PC-9 (cell line): ENCODE measurements at places on chromosomes 13 and 19.

DNA sequence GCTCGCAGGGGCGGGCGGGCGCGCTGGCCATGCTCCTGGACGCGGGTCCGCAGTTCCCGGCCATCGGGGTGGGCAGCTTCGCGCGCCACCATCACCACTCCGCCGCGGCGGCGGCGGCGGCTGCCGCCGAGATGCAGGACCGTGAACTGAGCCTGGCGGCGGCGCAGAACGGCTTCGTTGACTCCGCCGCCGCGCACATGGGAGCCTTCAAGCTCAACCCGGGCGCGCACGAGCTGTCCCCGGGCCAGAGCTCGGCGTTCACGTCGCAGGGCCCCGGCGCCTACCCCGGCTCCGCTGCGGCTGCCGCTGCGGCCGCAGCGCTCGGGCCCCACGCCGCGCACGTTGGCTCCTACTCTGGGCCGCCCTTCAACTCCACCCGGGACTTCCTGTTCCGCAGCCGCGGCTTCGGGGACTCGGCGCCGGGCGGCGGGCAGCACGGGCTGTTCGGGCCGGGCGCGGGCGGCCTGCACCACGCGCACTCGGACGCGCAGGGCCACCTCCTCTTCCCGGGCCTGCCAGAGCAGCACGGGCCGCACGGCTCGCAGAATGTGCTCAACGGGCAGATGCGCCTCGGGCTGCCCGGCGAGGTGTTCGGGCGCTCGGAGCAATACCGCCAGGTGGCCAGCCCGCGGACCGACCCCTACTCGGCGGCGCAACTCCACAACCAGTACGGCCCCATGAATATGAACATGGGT lies 599 bp downstream of the ZIC2 start:
- peak; percentile 29 for DNase-seq

DNA sequence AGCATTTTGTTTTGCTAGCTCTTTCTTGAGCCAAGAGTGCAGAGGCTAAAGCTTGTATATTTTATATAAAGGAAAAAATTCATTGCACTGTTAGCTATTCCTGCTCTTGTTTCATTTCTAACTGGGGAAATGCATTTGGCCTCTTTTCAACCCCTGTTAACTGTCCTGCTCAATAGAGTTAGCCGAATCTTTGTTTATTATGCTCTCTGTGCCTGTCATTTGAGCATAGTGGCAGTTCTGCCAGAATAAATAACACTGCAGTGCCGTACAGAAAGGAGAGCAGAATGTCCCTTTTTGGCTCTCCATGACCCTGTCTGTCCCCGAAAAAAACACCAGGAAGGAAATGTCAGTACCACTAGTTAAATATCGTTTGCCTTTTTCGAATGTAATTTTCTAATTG lies 350.8 kb downstream of the MYO16 start:
- DNase-seq = no peak

- DNase-seq = peak; percentile 13
Observed at GRCh38 chr13:101673360-101674105, 221.1 kb downstream of the ITGBL1 start.

DNA sequence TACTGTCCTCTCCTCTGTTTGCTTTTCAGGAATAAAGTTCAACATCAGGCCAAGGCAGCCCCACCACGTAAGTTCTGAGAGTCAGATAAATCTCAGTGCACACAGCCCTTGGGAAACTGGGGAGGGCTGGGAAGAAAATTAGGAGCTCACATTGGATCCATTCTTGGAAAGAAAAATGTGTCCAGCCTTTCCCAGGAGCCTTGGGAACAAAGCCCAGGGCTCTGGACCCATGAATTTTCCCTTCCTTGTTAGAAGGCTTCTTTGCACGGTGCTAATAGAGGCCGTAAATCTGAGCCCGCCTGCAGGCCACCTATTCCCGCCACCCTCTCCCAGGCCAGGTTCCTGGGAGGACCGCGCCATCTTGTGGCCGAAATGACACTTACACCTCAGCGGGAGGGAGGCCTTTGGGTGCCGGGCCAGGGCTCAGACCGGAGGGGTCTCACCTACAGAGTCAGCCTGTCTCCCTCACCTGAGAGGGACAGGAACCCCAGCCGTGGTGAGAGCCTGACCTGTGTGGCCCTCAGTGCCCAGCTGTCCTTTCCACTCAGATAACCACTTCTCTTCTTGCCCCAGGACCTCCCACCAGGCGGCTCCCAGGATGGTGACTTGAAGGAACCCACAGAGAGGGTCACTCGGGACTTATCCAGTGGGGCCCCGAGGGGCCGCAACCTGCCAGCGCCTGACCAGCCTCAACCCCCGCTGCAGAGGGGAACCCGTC lies 25.1 kb upstream of the KCTD15 start:
- peak; percentile 72 for DNase-seq

DNA sequence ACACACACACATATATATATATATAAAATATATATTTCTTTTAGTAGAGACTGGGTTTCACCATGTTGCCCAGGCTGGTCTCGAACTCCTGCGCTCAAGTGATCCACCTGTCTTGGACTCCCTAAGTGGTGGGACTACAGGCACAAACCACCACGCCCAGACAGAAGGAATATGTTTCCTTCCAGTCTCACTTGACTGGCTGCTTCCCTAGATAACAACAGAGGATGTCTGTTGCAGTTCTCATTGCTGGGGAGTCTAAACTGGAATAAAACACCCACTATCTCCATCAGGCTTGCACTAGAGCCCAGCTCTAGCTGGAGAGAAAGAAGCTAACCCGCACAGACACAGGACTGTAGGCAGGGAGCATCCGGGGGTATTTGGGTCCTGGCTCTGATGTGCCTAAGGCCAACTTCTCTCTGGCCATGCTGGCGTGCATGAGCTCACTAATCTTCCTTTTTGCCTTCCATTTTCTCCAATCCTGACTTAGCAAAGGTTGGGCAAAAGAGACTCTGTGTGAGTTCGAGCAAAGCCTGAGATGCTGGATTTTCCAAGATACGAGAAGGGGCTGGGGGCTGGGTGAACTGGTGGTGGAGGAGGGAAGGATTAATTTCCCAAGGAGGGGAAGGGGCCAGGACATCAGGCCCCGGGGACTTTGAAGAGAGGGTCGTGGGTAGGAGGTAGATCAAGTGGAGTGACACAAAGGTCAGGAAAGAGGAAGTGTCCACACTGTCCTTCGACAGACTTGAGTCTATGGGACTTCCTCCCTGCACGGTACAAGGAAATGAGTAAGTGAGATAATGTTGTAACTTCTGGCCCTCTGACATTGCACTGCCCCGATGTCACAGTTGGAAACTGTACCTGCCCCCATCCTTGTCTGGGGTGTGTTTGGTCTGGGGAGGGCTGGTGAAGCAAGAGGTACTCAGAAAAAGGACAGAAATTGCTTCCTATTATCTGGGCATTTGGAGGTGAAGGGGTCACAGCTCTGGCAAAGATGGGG lies 22.5 kb upstream of the ALOX5AP start:
- DNase-seq = peak; percentile 80
